ENCODE measurements at places on chromosomes 7 and 10. TPM values are rescaled to one million over a fixed set of nuclear protein-coding genes. Genes with fewer than 3 reads are reported as not detected.

The GPNMB gene
- 507 TPM for total RNA-seq

The NKX2-3 gene
- total RNA-seq = not detected

The STEAP1B gene
- total RNA-seq = 7.3 TPM

The SH2B2 gene
- 0.70 TPM for total RNA-seq

The NPC1L1 gene
- not detected for total RNA-seq

The GIMAP6 gene
- not detected for total RNA-seq

The IKZF1 gene
- total RNA-seq = not detected

The SLC35G1 gene
- 3.2 TPM for total RNA-seq

The POLR1F gene
- total RNA-seq = 8.2 TPM

The PRKCQ gene
- under 0.01 TPM for total RNA-seq

The TMEM196 gene
- not detected for total RNA-seq

The KMT2E gene
- total RNA-seq = 73.6 TPM

The DCLRE1A gene
- total RNA-seq = 4.3 TPM

The FAM3C gene
- 55.1 TPM for total RNA-seq

The CLDN3 gene
- not detected for total RNA-seq

The CRHR2 gene
- total RNA-seq = not detected

The AQP1 gene
- total RNA-seq = 22.2 TPM

The SPACDR gene
- total RNA-seq = 0.70 TPM

The BLNK gene
- not detected for total RNA-seq

The MAGI2 gene
- 5.1 TPM for total RNA-seq

The PON1 gene
- not detected for total RNA-seq

The PYROXD2 gene
- 16.7 TPM for total RNA-seq

The RADIL gene
- total RNA-seq = 0.38 TPM

The FOXI2 gene
- not detected for total RNA-seq

The UCN3 gene
- total RNA-seq = not detected

The DIP2C gene
- total RNA-seq = 24.9 TPM

The PIK3CG gene
- not detected for total RNA-seq

The SPDYE2 gene
- total RNA-seq = 0.12 TPM

The TRIM50 gene
- not detected for total RNA-seq

The MTERF1 gene
- total RNA-seq = 9.1 TPM

The AGAP6 gene
- total RNA-seq = 1.5 TPM

The POU6F2 gene
- not detected for total RNA-seq

The RASA4B gene
- total RNA-seq = 2.0 TPM

The SUN3 gene
- not detected for total RNA-seq

The KIF5B gene
- 53.8 TPM for total RNA-seq

The RAPGEF5 gene
- 1.7 TPM for total RNA-seq

The NEBL gene
- total RNA-seq = 0.12 TPM

The HMX3 gene
- total RNA-seq = not detected

Measured in smooth muscle cell of the coronary artery (primary cell).